Endothelial cell of umbilical vein (primary cell): ENCODE measurements at places on chromosomes 3 and 15. TPM values are rescaled to one million over a fixed set of nuclear protein-coding genes. Genes with fewer than 3 reads are reported as not detected.

ARGFX gene
- not detected in 2 replicates for total RNA-seq

PARP15 gene
- 0.99 and 1.4 TPM in 2 replicates for total RNA-seq

FAM81A gene
- total RNA-seq: 0.32 and 1.2 TPM in 2 replicates

SGO1 gene
- total RNA-seq: 15.5 and 21.7 TPM in 2 replicates

TRIM71 gene
- total RNA-seq: not detected in 2 replicates

AGTR1 gene
- total RNA-seq: not detected in 2 replicates

SLC9C1 gene
- 0.09 TPM in 1 of 2 replicates, not detected in the other for total RNA-seq

FOXB1 gene
- total RNA-seq: not detected in 2 replicates

TM6SF1 gene
- total RNA-seq: 26.5 and 26.8 TPM in 2 replicates

GOLGA8R gene
- total RNA-seq: 2.0 and 2.2 TPM in 2 replicates

NOX5 gene
- 0.07 TPM in 1 of 2 replicates, not detected in the other for total RNA-seq

DISP2 gene
- total RNA-seq: 0.65 and 1.2 TPM in 2 replicates

RARRES1 gene
- 1.5 and 1.8 TPM in 2 replicates for total RNA-seq

NEK11 gene
- total RNA-seq: 3.1 and 4.3 TPM in 2 replicates

BFSP2 gene
- total RNA-seq: not detected in 2 replicates

SATB1 gene
- 6.2 and 6.7 TPM in 2 replicates for total RNA-seq

GABRR3 gene
- total RNA-seq: not detected in 2 replicates

PIERCE2 gene
- 1.9 and 2.3 TPM in 2 replicates for total RNA-seq
